ENCODE measurements at places on chromosomes 5 and 9. TPM values are rescaled to one million over a fixed set of nuclear protein-coding genes. Genes with fewer than 3 reads are reported as not detected.

KIF20A gene
- total RNA-seq: 5.2 TPM

MEGF10 gene
- total RNA-seq: 6.6 TPM

TRIM7 gene
- 5.7 TPM for total RNA-seq

CAMK4 gene
- total RNA-seq: 0.89 TPM

OMD gene
- total RNA-seq: 148 TPM

KIF24 gene
- total RNA-seq: 0.90 TPM

COL23A1 gene
- total RNA-seq: 0.15 TPM

TSSK1B gene
- total RNA-seq: 0.10 TPM

SPINK4 gene
- not detected for total RNA-seq

DNA sequence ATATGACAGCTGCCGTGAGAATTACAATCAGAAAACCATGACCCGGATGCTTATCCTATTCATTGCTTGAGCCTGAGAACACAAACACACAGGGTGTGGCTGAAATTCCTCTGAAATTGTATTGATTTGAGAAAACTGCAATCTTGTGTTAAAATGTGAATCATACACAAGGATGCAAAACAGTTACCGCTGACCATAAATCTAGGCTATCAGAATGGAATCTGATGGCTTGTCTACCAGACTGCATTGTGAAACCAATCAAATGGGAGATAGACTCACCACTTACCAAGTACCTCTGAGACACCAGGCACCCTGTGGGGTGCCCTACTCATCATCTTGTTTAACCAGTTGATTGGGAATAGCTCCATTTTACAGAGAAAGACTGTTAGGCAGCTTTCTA lies 188.7 kb upstream of the MSX2 start:
- no peak for DNase-seq
- peaks cover 2% of the 10 kb centered on the region for H3K27me3 ChIP-seq
- peaks cover 27% of the 10 kb centered on the region for H3K4me1 ChIP-seq
- H3K27ac ChIP-seq: no peak overlapping the region
- H3K36me3 ChIP-seq: no peaks in the 10 kb centered on the region

GRCh38 chr5:67416986-67417385 lies 220.4 kb upstream of the CD180 start:
- H3K27me3 ChIP-seq: no peaks in the 10 kb centered on the region
- DNase-seq: no peak
- peaks cover 13% of the 10 kb centered on the region for H3K4me1 ChIP-seq
- H3K36me3 ChIP-seq: no peaks in the 10 kb centered on the region
- H3K27ac ChIP-seq: no peak overlapping the region

- H3K36me3 ChIP-seq: no peaks in the 10 kb centered on the region
- H3K4me3 ChIP-seq: no peak overlapping the region
- H3K27me3 ChIP-seq: no peaks in the 10 kb centered on the region
- no peak for DNase-seq
- no peak overlapping the region for H3K27ac ChIP-seq
Measured at GRCh38 chr5:33745101-33745770, 146.6 kb downstream of the ADAMTS12 start.

- no peaks in the 10 kb centered on the region for H3K4me1 ChIP-seq
- no peak for DNase-seq
- no peak overlapping the region for H3K27ac ChIP-seq
- no peak overlapping the region for H3K4me3 ChIP-seq
- no peaks in the 10 kb centered on the region for H3K27me3 ChIP-seq
- no peaks in the 10 kb centered on the region for H3K36me3 ChIP-seq
Measured at GRCh38 chr9:32200896-32201295, 183.5 kb upstream of the ACO1 start.

DNA sequence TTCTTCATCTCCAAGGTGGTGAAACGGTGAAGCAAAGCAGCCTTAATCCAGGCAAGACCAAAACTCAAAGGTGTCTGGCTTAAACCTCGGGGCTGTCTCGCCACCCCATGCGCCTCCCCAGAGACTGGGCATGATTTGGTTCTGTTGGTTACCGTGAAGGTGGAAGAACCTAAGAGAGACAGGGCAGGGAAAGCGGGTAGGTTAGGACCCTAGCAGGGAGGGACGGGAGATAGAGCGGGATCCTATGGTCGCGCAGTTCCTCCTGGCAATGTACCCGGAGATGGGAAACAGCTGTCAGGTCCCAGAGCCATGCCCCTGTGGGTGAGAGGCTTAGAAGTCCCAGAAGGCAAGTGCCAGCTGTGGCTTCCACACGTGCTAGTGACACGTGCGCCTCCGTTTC lies 418.3 kb upstream of the IRX1 start:
- H3K36me3 ChIP-seq: no peaks in the 10 kb centered on the region
- no peaks in the 10 kb centered on the region for H3K27me3 ChIP-seq

DNA sequence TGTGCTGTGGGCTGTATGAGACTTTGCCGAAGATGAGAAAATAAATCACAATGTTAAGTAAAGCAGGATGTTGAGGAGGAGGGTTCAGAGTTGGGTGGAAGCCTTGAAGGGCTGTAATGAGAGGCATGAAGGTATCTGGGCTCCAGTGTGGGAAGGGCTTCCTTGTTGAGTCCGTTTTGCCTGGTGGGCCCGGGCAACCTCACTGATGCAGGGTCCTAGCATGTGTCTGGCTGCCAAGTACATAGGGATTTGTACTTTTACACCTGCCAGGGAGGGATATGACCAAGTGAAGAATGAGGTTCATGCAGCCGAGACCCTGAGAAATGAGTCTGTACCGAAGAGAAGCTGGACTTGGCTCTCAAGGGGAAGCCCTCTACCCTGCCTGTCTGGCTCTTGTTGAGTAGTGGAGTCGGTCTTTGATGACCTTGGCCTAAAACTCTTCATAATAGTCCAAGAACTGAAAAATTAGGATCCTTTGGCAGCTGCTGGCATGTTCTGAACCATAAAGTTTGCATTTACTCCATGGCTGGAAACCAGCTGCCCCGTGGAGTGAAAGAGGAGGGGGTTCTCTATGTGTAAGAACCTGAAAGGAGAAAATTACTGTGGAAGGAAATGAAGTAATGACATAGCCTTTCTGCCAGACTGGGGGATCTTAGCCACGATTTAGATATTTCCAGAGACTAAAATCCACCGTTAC lies 59.0 kb upstream of the DPYSL3 start:
- DNase-seq: no peak
- no peaks in the 10 kb centered on the region for H3K36me3 ChIP-seq
- H3K27me3 ChIP-seq: no peaks in the 10 kb centered on the region

- H3K36me3 ChIP-seq: no peaks in the 10 kb centered on the region
- H3K27me3 ChIP-seq: peaks cover 34% of the 10 kb centered on the region
- no peak overlapping the region for H3K4me3 ChIP-seq
Measured at GRCh38 chr5:56964173-56964572, 12.2 kb upstream of the MIER3 start.

DNA sequence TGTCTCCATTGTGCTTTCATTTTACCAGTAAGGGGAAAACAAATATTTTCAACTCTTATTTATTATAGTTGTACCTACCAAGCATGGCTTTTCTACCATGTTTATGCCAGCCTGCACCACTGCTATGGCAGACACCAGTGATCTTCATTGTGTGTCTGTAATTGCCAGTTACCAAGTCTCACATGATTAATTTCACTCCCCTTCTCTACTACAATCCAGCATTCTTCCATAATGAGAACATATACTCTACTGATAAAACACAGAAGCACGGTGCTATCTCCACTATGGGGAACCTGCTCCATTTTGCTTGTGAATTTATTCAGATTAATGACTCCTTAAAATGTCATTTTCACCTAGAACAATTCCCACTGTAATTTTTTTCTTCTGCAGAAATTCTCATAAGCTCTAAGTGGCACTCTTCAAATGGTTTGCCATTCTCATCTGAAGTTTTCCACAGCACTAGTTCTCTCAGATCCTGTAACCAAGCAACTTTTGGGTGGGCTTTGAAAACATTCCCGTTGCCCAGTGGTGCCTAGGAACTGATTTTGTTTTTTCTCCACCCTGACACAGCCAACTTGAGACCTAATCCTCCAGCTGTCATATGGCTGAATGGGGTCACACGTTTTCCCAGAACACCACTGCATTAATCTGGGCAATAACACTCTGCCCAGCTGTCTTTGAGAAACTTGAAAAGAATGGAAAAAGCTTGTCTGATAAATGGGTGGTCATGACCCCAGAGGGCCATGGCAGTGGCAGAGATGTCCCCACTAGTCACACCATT lies 222.7 kb upstream of the RASEF start:
- H3K4me1 ChIP-seq: peaks cover 18% of the 10 kb centered on the region
- DNase-seq: no peak
- no peak overlapping the region for H3K27ac ChIP-seq
- H3K4me3 ChIP-seq: no peak overlapping the region
- H3K36me3 ChIP-seq: peaks cover 3% of the 10 kb centered on the region

- no peak overlapping the region for H3K4me3 ChIP-seq
- H3K27ac ChIP-seq: peak overlapping the region; percentile 85
- H3K27me3 ChIP-seq: no peaks in the 10 kb centered on the region
Measured at GRCh38 chr9:115043632-115044031, 74.3 kb downstream of the TNC start.

- H3K4me3 ChIP-seq: no peak overlapping the region
- no peak for DNase-seq
- H3K27me3 ChIP-seq: peaks cover 12% of the 10 kb centered on the region
- peaks cover 39% of the 10 kb centered on the region for H3K4me1 ChIP-seq
- peak overlapping the region; percentile 57 for H3K27ac ChIP-seq
- H3K36me3 ChIP-seq: peaks cover 1% of the 10 kb centered on the region
Measured at GRCh38 chr9:81492710-81493447, 196.5 kb downstream of the TLE1 start.

- peaks cover 38% of the 10 kb centered on the region for H3K4me1 ChIP-seq
- H3K27me3 ChIP-seq: no peaks in the 10 kb centered on the region
- DNase-seq: no peak
- H3K4me3 ChIP-seq: no peak overlapping the region
Measured at GRCh38 chr5:14305045-14305444, 161.9 kb downstream of the TRIO start.

- no peak overlapping the region for H3K4me3 ChIP-seq
- no peaks in the 10 kb centered on the region for H3K27me3 ChIP-seq
- peak overlapping the region; percentile 69 for H3K27ac ChIP-seq
- peaks cover 24% of the 10 kb centered on the region for H3K4me1 ChIP-seq
- no peaks in the 10 kb centered on the region for H3K36me3 ChIP-seq
Measured at GRCh38 chr5:130333089-130333488, 428.8 kb downstream of the CHSY3 start.

DNA sequence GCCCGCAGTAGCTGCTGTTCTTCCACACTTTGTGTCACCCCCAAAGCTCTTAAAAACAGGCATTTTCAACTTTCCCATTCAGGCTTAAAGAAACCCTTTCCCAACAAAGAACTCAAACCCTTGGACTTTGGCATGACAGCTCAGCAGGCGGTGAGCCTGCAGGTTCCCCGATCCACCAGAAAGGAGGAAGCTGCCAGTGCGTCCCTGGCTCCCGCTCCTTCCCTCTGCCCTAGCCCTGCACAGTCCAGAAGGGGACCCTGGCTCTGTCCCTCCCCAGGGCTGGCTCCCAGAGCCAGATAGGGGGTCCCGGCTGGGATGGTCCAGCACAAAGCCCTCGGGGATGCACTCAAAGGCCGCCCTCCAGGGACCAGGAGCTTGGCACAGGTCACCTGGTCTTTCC lies 9.6 kb downstream of the SLC9A3 start:
- no peak overlapping the region for H3K27ac ChIP-seq
- H3K36me3 ChIP-seq: peaks cover 2% of the 10 kb centered on the region
- no peak for DNase-seq
